ENCODE measurements at places on chromosomes 6 and 20.

DNA sequence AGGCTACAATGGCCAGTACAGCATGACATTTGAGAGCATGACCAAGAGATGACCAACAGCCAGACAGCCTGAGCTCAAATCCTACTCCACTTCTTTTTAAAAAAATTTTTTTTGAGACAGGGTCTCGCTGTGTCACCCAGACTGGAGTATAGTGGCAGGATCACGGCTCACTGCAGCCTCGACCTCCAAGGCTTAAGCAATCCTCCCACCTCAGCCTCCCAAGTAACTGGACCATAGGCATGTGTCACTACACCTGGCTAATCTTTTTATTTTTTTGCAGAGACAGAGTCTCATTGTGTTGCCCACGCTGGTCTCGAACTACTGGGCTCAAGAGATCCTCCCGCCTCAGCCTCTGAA, 42.9 kb downstream of the NOL4L start:
- no peak for DNase-seq

GRCh38 chr6:108562503-108562993, 1.8 kb downstream of the FOXO3 start:
- no peak for DNase-seq

- DNase-seq, result no peak
Observed at GRCh38 chr6:24357336-24358218, at the start of gene DCDC2. DCDC2 (minus strand) TSS chr6:24358059; CDS start chr6:24357750, 309 bp downstream.

DNA sequence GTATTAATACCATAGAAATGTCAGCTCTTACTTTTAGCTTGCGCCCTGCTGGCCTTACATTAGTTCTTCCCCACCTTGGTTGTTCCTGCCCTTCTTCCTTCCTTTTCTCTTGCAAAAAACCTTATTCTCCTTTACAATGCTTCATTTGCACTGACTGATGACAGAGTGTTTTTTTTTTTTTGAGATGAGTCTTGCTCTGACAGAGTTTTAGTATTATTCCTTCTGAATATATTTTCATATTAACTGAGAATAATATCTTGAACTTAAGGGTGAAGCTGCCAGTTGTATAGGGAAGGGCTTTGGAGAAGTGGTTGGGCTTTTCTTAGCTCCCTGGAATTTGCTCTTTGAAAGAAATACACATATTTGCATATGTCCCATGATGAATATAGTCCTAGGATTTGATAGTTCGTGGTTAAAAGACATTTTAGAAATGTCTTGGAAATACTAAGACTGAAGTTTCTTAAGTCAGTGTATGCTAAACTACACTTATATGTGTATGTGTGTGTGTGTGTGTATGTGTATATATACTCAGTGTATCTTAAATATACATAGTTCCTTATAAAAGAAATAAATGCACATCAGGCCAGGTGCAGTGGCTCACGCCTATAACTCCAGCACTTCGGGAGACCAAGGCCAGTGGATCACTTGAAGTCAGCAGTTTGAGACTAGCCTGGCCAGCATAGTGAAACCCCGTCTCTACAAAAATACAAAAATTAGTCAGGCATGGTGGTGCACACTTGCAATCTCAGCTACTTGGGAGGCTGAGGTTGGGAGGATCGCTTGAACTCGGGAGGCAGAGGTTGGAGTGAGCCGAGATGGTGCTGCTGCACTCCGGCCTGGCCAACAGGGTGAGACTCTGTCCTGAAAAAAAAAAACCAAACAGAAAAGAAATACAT, 216.1 kb upstream of the MYLIP start:
- DNase-seq, result no peak

GRCh38 chr6:36958775-36959554, 4.4 kb downstream of the PI16 start:
- no peak for DNase-seq

DNA sequence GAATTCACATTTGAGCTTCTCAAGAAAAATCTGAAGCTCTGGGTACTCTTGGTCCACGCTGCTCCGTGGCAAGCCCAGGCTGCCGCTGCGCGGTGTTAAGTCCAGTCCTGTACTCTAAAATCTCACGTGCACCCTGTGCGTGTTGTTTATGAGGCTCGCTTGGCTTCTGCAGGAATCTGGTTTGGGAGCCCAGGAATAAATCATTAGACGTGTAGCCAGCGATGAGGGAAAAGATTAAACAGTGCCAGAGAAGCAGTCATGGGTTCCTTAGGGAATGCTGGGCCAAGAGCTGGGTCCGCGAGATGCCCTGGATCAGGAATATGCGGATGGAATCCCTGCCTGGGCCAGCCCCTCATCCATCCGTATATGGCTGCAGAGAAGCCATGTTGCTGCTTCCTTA, 87.3 kb downstream of the KCNB1 start:
- no peak for DNase-seq

All from GM13977 (cell line).